ENCODE measurements at places on chromosomes 12 and 14. TPM values are rescaled to one million over a fixed set of nuclear protein-coding genes. Genes with fewer than 3 reads are reported as not detected.
A peak's percentile ranks its signal among the peaks of the same experiment; 100 is the strongest.

GRCh38 chr12:105228494-105228893, 7.5 kb downstream of the APPL2 start:
- DNase-seq: peak; percentile 23

- DNase-seq: no peak
Observed at GRCh38 chr12:54126029-54126695, 62.6 kb downstream of the SMUG1 start.

DNA sequence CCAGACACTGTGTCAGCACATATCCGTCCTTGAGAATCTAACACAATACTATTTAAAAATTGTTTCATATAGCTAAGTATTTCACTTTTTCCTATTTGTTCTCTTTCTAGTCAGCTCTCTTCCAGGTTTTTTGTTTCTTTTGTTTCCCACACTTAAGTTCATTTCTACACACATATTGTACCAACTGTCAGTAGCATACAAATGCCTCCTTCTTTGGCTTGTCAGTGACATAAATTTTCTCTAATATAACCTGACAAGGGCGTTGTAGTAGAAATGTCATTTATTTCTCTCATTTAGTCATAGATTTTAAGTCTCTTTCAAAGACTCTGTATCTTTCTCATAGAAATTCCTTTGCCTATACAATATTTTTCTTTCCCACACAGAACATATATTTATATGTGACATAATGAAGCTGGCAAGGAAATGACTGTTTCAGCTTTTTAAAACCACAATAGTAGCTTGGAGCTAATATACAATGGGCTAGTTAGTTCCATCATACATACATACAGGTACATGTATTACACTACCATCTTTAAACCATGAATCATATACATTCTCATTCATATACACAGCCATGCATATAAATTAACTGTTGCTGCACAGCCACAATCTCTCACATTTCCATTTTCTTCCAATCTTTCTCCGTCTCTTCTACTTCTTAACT, 42.3 kb upstream of the EPS8 start:
- no peak for DNase-seq

DNA sequence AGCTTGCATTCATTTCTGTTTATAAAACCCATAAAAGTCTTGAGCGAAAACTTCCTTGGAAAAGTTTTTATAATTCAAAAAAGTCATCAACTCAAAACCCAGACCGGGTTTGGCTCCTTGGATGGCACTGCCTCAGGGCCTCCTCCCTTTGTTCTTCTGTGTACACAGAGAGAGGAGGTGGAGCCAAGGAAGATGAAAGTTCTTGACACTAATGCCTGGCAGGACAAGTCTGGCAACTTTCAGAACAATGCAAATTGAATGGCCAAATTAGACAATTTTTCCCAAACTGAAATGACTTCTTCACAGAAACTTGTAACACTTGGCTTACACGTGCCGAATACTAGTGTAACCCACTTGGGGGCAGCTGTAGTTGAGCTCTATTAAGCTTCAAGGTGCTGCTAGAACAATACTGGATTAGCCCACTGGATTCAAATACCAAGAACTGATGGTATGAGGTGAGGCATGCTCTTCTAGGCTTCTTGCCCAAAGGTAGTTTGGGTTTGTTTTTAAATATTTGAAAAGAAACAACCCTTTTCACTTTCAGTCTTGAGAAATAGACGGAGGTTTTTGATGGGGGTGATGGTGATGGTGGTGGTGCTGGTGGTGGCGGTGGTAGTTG, 86.6 kb upstream of the FRMD6 start:
- no peak for DNase-seq

- no peak for DNase-seq
Observed at GRCh38 chr14:104561632-104562495, 17.7 kb upstream of the C14orf180 start.

DNA sequence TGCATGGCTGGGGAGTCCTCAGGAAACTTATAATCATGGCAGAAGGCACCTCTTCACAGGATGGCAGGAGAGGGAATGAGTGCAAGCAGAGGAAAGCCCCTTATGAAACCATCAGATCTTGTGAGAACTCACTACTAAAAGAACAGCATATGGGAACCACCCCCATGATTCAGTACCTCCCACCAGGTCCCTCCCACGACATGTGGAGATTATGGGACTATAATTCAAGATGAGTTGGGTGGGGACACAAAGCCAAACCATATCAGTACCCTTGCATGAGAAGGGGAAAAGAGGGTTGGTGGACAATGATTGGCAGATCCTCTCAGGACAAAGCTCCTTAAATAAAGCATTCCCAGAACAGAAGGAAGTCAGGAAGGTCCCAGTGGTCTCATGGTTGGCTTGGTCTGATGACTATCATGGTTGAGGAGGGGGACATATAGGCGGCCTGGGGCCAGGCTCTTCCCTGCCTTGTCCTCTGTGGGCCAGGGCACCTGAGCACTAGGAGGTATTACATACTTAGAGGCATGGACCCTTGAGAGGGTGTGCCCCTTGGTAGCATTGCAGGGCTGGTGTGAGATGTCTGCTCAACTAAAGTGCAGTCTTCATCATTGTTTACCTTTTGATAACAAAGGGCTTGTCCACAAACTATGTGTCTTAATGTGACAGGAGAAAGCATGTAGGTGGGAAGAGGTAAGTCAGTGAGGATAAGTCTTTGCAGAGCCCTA, 22.2 kb downstream of the HSD17B6 start:
- DNase-seq: no peak

DNA sequence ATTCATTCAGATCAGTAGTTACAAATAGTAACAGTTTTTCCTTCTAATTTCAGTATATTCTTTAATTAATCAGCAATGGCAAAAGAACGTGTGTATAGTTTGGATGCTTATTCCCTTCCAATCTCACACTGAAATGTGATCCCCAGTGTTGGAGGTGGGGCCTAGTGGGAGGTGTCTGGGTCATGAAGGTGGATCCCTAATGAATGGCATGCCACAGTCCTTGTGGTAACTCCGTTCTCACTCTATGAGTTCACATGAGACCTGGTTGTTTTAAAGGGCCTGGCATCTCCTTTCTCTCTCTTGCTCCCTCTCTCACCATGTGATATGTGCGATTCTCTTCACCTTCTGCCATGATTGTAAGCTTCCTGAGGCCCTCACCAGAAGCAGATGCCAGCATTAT, 18.9 kb upstream of the SYNDIG1L start:
- DNase-seq: no peak

- DNase-seq: no peak
Observed at GRCh38 chr14:34680806-34681479, 33.5 kb downstream of the CFL2 start.

DNA sequence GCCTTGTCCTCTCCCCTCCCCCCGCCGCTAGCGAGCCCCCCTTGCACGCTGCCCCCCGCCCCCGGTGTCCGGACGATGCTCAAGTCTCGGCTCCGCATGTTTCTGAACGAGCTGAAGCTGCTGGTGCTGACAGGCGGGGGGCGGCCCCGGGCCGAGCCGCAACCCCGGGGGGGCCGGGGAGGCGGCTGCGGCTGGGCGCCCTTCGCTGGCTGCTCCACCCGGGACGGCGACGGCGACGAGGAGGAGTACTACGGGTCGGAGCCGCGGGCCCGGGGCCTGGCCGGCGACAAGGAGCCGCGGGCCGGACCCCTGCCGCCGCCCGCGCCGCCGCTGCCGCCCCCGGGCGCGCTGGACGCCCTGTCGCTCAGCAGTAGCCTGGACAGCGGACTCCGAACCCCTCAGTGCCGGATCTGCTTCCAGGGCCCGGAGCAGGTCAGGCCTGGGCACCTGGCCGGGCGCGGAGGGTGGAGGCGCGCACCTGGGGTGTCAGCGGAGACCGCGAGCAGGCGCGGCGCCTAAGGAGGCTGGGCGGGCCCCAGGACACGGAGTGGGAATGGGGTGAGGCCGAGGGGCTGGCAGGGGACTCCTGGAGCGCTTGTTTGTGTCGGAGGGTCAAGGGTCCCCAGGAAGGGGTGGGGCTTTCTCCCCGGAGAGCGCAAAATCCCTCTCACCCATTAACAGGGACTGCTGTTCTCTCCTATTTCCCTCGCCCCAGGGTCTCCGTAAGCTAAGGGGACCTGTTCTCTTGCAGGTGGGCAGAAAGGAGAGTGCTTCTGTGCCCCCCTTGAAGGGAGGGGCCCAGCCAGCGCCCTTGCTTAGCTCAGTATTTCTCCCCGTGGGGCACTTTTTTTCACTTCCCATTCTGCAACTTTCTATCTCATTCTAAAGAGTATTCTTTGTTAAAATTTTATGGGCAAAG, 810 bp downstream of the MARCHF9 start:
- DNase-seq: no peak

- no peak for DNase-seq
Observed at GRCh38 chr14:64467566-64467965, 2.3 kb downstream of the AKAP5 start.

DNA sequence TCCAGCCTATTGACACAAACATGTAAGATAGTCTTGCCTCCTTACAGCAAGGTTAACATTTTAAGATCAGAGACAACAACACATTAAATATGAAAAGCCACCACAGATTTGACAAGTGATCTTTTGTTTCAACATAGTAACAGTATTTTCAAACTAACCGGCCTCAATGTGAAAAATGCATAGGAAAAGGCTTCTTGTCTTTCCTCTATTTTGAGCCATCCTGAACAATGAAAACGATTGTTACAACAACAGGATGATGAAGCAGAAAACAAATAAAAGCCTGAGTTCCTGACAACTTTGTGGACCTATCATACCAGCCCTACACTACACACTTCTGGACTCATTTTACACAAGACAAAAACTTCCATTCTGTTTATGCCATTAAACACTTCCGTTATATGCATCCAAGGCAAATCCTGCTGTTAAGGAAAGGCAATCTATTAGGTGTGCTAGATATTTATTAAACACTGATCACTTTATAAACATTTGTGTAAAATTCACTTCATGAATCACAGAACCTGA, 37.3 kb downstream of the BAZ1A start:
- no peak for DNase-seq

GRCh38 chr12:2284321-2284813, 231.6 kb downstream of the CACNA1C start:
- DNase-seq: no peak

DNA sequence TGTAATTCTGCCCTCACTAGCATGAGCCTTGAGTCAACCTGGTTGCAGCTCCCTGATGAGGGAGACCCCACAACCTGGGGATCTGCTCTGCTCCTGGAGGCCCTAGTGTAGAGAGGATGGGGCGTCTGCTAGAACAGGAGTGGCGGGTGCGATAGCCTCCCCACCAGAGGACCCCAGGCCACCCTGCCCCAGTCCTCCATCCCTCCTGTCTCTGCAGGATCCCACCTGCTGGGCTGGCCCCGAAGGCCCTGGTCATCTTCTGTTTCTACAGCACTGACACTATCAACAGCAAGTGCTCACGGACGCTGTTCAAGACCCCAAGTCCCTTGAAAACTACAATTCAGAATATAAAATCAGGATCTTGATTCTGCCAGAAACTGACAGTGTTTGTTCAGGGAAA, 15.2 kb downstream of the ANHX start:
- no peak for DNase-seq

DNA sequence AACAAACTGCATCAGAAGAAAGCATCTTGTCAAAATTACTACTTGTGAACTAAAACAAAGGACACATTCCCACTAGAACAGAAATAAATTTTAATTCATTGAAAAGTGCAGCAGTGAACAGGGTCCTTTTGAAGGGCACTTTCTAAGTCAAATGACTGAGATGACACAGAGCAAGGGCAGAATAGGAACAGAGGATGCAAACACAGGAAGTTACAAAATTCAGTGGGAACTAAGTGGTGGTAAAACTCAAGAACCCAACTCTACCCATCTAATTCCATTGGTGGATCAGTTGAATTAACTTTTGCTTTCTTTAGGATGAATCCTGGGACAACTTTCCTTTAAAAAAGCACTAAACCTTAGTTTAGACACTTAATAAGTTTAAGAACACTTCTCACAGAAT, 45.8 kb downstream of the GNS start:
- DNase-seq: no peak

NUAK1 gene
- 36.1 TPM for total RNA-seq

- no peak for DNase-seq
Observed at GRCh38 chr14:62462988-62463387, 582.3 kb downstream of the KCNH5 start.

DNA sequence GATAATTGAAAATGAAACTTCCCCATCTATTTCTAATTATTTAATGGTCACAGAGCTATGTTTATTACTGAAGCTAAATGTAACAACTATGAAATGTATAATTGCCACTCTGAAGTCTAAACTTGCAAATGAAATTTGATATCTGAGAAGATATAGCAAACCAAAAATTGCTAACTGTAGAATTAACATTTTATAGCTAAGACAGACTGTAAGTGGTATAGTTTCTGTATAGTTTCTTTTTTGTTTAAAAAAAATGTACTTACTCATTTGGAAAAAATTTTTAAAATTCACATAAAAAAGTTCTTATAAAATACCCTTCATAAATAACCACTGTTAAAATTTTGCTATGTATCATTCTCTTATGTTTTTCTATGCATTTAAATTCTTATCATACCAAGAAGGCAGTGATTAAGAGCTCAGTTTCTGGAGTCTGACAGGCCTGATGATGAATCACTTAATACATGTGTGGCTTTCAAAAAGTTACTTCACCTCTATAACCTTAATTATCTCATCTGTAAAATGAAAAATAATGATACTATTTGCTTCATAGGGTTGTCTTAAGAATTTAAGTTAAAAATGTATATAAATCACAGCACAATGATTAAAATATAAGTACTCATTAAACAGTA, 214.7 kb upstream of the GARIN2 start:
- DNase-seq: peak; percentile 57

DNA sequence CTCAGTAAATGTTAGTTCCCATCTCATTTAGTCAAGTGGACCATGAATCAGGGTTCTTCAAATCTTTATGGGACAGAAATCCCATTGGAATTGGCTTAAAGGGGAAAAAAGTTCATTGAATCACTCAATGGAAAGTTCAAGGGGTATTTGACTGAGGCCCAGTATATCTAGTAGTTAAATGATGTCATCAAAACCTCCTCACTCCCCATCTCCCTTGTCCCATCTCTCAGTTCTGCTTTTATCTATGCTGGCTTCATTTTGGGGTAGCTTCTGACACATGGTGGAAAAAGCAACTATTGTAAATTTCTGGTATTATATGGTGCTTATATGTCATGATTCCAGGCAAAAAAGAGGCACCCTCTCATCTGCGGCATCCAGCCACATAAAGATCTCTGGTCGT, 51.9 kb downstream of the DAAM1 start:
- DNase-seq: no peak

GRCh38 chr14:73788317-73788598, 63.4 kb upstream of the PTGR2 start:
- DNase-seq: no peak
